ENCODE measurements at places on chromosomes 3 and 15. TPM values are rescaled to one million over a fixed set of nuclear protein-coding genes. Genes with fewer than 3 reads are reported as not detected.
A peak's percentile ranks its signal among the peaks of the same experiment; 100 is the strongest.

- DNase-seq = no peak
Measured at GRCh38 chr3:51932471-51933370, 9.0 kb downstream of the RRP9 start.

- no peak for DNase-seq
Measured at GRCh38 chr3:106068795-106069194, 200.0 kb upstream of the CBLB start.

- no peak for DNase-seq
Measured at GRCh38 chr3:185528532-185528931, 23.9 kb downstream of the LIPH start.

GRCh38 chr3:166575161-166575560 lies 737.9 kb upstream of the BCHE start:
- no peak for DNase-seq

GRCh38 chr3:51982352-51982837 lies 940 bp upstream of the ACY1 start:
- DNase-seq = no peak

DNA sequence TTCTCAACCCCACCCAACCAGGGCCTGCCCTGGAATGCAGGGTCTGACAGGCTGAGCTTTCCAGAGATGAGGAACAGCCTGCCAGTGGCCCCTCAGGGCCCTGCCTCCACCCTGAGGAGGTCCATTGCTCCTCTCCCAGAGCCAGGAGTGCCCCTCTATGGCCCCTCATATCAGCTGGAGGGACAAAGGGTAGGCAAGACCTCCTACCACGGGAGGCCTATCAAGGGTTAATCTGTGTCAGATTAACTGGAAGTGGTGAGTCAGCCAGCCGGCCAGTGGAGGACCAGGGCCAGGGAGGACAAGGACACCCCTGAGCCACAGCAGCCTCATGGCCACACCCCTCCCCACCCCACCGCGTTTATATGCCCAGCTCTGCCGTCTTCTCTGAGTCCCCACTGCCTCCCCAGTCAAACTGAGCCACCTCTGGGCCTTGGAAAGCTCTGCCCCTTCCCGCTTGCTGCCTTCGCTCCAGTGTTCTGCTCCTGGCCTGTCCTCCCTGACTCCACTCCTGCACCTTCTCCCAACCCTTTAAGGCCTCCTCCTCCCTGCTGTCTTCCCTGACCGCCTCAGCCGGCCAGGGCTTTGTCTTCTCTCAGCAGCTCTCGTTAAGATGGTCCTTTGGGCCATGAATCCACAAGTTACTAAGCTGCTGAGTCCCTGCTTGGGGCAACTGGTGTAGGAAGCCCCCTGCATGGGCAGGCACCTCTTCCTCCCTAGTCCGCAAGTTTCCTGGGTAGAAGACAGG lies 6.5 kb downstream of the CCDC33 start:
- no peak for DNase-seq

DNA sequence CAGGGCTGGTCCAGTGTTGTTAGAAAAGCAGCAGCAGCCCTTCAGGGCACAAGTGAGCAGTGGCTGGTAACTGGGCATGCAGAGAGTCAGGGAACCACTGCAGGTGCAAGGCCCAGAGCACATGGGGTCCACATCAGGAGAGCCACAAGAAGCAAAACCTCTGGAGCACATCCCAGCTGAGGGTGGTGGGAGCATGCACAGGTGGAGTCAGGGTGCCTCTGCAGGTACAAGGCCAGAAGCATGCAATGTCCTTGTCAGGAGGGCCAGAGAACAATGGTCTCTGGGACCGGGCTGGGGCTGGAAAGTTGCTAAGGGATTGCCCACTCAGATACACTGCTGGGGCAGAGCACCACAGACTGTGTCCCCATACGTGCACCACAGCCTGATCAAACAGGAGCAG lies 226.1 kb upstream of the UBE2E2 start:
- DNase-seq = no peak

DNA sequence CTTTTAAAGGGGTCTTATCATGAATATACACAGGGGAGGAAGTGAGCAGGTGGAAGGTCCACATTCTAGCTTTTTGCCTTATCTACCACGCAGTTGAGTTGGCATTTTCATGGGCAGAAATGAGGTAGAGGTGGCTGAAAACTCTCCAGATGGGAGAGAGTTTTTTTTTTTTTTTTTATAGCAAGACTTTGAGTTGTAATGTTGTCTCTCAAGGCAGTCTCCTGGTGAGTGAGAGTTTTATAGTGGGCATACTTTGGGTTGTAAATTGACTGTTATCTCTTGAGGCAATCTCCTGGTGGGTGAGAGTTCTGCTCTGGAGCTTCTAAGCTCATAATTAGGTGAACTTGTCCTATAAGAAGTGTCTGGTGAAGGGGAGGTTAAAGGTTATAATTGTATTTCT lies 191.7 kb upstream of the NAALADL2 start:
- no peak for DNase-seq

DNA sequence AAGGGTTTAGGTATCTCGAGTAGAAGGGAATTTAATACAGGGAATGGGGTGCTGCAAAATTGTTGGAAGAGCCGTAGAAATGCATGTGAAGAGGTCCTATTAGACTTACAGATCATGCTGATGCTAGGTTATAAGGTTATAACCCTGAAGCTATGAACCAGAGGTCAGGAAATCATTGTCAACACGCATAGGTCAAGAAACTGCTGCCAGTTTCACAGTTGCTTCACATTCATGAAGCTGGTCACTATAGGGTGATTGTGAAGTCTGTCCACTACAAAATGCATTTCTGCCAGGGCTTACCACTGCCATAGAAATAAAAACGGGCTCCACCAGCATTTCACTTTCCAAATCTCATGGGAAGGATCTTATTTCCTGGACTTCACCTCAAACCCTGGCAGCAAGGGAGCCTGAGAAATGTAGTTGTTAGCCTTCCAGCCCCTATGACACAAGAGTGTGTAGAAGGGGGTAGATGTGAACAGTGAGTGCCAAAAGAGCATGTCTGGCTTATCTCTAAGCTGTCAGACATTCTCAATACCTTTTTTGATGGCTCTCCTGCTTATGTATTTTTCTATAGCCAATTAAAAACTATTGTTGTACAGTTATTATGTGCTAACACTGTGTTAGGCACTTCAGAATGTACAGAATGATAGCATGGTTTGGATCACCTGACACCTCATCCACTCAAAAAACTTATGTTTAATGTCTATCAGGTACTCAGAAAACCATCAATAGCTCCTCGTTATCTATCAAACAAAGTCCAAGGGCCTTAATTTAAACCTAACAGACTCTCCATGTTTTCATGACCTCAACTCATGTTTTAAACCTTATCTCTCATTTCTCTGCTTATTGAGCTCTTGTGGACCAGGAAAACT lies 148.3 kb upstream of the TSC22D2 start:
- DNase-seq = no peak

DNA sequence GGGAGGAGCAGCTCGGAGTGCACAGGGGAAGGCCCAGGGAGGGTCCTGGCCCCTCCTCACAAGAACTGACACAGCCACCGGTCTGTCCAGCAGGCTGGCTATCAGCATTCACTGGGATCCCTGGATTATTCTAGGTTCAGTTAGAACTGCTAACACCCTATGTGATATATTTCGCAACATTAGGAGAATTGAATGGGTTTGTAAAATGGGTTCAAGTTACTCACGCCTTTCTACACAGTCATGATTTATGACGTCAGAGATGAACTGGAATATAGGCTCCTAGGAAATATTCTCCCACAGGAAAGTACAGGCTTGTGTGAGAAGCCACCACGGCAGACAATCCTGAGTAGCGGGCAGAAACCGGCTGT lies 969 bp upstream of the BSN start:
- no peak for DNase-seq

DNA sequence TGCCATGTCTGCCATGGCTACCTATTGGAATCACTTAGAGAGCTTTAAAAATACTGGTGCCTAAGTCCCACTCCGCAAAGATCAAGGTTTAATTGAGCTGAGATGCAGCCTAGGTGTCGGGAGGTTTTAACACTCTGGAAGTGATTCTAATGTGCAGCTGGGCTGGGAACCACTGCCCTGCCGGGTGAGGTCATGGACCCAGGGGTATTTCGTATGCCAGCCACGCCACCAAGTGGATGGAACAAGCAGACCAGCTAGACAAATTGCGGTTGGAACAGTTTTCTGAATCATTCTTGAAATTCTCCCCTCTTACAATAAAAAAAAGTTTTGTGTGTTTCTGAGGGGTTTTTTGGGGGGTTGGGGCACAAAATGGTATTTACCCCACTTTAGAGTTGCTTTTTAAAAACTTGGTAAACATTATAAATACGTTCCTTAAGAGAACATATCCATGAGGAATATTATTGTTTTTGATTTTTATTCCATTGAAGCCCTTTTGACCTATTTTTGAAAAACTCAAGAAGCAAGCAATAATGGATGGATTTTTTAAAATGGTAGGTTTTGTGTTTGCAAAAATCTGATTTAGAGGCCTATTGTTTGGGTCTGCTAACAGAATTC lies 66.2 kb upstream of the CSTA start:
- no peak for DNase-seq

- DNase-seq = no peak
Measured at GRCh38 chr3:114928989-114929640, 218.0 kb downstream of the ZBTB20 start.

DNA sequence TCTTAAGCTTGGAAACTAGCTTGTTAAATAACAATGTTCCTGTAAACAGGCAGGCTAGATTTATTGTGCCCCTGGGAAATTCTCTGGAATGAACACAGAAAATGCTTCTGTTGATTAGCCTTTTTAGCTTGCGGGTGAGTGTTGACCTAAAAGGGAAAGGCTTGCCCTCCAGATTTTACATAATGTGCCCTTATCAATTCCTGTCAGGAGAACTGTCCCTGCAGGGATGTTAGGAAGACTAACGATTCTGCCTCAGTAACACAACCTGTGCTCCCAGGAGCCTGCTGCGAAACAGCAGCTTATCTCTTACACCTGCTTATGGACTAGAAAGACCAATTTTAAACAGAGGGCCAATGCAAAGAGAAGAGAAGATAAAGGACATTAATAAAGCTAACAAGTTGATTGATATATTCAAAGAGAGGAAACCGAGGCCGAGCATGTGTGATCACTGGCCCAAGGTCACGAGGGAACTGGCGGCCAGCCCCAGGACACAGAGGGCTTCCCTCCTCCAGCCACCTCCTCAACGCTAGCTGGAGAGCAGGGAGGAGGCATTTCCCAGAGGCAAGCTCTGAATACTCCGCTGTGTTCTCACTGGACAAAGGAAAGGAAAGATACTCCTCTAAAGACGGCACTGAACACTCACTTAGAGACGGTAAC lies 48.4 kb upstream of the TJP1 start:
- DNase-seq = peak; percentile 64

- no peak for DNase-seq
Measured at GRCh38 chr3:71891483-71891882, 106.5 kb upstream of the PROK2 start.

- DNase-seq = no peak
Measured at GRCh38 chr3:89104499-89104898, 2.9 kb upstream of the EPHA3 start.

DNA sequence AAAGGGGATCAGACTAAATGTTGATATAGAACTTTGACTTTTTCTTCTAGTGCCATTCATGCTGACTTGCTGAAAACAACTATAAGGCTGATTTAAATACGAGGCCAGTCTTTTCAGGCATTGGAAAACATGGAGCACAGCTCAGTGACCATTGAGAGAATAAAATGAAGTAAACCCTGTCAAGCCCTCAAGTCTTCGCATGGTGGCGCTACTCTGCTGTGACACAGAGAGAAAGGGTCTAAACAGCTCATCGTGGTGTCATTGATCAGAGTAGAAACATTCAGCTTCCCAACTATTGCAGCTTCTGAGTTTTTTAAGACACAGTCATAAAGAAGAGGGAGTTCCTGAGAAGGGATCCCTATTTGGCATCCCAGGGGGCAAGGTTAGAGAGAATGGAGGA lies 716.2 kb downstream of the DIPK2A start:
- no peak for DNase-seq

GRCh38 chr15:71698030-71698429 lies 112.3 kb upstream of the NR2E3 start:
- DNase-seq = no peak

DNA sequence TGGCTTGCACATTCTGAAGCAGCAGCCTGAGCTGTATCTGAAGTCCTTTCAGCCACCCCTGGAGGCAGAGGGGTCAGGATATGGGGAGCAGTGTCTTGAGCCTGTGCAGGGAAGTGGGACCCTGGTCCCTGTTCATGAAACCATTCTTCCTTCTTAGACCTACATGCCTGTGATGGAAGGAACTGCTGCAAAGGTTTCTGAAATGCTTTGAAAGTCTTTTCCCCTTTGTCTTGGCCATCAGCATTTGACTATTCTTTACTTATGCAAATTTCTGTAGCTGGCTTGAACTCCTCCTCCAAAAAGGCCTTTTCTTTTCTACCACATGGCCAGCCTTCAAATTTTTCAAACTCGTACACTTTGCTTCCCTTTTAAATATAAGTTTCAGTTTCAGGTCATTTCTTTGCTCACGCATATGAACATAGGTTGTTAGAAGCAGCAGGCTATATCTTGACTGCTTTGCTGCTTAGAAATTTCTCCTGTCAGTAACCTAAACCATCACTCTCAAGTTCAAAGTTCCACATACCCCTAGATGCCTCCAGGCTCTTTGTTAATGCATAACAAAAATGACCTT lies 62.3 kb downstream of the GALK2 start:
- DNase-seq = no peak

SAMMSON gene
- polyA plus RNA-seq = not detected

SERINC4 gene
- polyA plus RNA-seq = 0.81 TPM

DNAH12 gene
- 0.70 TPM for polyA plus RNA-seq

SLC2A2 gene
- polyA plus RNA-seq = 1.3 TPM

CTXN2 gene
- 0.09 TPM for polyA plus RNA-seq

UBP1 gene
- 97.8 TPM for polyA plus RNA-seq

GPR87 gene
- polyA plus RNA-seq = 0.14 TPM

C3orf22 gene
- not detected for polyA plus RNA-seq

EPHA3 gene
- 6.4 TPM for polyA plus RNA-seq

All from left renal pelvis (tissue), 4 donors.